Mucosa of descending colon (tissue), 3 donors: ENCODE measurements at places on chromosomes 2 and 18. TPM values are rescaled to one million over a fixed set of nuclear protein-coding genes. Genes with fewer than 3 reads are reported as not detected.
A peak's percentile ranks its signal among the peaks of the same experiment; 100 is the strongest.

Gene VIT
- 1.3 TPM for total RNA-seq

Gene FOXI3
- total RNA-seq, result not detected

DNA sequence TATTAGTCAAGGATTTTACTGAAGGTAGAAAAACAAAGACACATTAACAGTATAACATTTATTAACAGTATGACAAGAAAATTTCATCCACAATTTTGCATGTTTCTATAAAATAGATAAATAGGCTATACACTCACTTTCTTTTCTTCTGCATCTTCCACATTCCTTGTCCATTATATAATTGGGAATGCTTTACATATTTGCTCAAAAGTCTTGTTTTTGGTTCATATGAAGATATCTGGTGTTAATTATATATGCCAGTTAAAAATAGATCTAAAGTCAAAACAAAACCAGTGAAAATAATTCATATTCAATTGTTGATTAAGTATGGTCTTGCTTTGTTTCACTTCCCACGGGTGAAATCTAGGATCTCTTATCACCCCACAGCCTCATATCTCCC, 53.4 kb downstream of the SERPINB7 start:
- DNase-seq, result no peak

GRCh38 chr2:239087046-239087710, 239.3 kb downstream of the TWIST2 start:
- DNase-seq, result no peak

GRCh38 chr2:176102309-176102866, 2.8 kb downstream of the HOXD12 start:
- DNase-seq, result no peak

Gene LCT
- 0.19 TPM for total RNA-seq

GRCh38 chr18:77708826-77709506, 459.3 kb downstream of the GALR1 start:
- no peak for DNase-seq

GRCh38 chr2:224393157-224393872, 8.6 kb downstream of the FAM124B start:
- no peak for DNase-seq

Gene DTNB
- 4.8 TPM for total RNA-seq

Gene CNNM4
- 53.4 TPM for total RNA-seq

- no peak for DNase-seq
Observed at GRCh38 chr2:225231900-225232299, 167.6 kb upstream of the NYAP2 start.

GRCh38 chr2:126945118-126945517, 46.4 kb downstream of the TEX51 start:
- no peak for DNase-seq

DNA sequence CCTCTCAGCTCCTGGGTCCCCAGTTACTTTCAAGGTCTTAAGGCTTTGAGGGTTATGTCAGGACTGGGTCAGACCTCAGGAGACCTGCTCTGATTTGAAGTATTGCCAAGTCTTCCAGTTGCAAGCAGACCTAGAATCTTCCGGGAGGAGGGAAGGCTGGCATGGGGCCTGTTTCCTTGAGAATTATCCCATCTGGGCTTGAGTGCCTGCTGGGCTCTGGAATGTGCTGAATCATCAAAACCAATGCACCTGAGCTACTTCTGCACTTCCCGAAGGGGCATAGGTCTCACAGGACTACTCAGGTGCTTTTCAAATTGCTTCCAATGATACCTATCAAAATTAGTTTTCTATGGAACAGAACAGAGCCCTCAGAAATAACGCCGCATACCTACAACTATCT, 327.3 kb downstream of the XIRP2 start:
- peak; percentile 32 for DNase-seq

DNA sequence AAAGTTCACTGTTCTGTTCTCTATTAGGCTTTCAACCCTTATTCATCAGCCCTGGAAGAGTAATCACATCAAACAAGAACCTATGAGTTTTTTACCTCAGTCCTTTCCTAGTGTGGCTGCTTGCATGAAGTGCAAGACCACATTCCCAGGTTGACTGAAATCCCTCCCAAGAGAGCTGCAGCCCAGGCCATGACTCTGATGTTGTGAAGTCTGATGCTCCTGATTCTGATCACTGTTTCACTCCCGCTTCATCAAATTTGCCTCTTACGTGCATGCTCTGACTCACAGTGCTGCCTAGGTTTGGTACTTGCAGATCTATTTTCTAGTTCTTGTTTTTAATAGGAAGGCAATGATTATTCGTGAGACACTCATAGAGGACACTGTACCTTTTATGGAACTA, 58.2 kb upstream of the DSEL start:
- no peak for DNase-seq

- DNase-seq, result no peak
Observed at GRCh38 chr2:66686755-66687154, 251.8 kb downstream of the MEIS1 start.

Gene PLA2R1
- 19.1 TPM for total RNA-seq

Gene CHAC2
- total RNA-seq, result 3.1 TPM

Gene AKAIN1
- total RNA-seq, result not detected

DNA sequence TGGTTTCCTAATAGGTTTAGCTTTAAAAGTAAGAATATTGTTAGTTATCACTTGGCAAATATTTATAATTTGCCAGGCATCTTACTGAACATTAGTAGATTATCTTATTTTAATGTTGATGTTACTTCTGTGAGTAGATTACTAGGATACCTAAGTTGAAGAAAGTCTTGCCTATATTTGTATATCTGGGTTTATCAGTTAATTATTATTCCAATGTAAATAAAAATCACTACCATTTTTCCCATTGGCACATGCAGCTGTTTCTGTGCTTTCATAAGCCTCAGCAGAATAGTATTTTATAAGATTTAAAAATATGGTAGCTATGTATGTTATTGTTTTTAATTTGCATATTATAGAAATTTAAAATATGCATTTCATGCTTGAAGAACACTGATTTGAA, 16.3 kb upstream of the TRIM43B start:
- DNase-seq, result no peak

Gene SDC1
- total RNA-seq, result 170 TPM

Gene EFR3B
- 2.8 TPM for total RNA-seq

Gene GPR75
- total RNA-seq, result 1.3 TPM

- DNase-seq, result no peak
Observed at GRCh38 chr2:16394072-16394985, 271.3 kb downstream of the CYRIA start.

GRCh38 chr2:186533717-186534116, 47.7 kb downstream of the ZC3H15 start:
- no peak for DNase-seq

DNA sequence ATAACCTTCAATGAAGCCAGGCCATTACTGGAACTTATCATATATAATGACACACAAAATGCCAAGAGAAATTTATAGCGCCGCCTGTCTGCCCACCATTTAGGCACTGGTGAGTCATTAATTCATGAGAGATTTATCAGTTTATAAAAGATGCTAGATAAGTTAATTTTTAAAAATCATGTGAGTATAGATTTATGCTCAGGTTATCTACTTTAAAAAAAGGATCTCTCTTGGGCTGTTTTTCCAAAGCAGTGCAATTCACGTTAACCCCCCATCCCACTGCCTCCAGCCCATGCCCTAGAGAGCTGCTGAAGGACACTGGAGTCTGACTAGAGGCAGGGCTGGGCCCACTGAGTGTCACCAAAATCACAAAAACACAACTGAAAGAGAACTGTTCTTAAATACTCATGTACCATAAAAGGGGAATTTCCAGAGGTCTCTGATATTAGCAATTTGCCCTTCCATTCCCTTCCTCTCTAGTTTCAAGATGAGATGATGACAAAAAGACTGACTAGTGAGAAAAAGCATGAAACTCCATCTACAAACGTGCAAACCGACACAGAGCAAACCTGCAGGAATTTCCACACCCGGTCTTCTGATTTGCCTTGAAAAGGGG, 160.8 kb downstream of the BCL2 start:
- DNase-seq, result no peak

GRCh38 chr2:85273738-85274731, 53.8 kb downstream of the TGOLN2 start:
- no peak for DNase-seq

DNA sequence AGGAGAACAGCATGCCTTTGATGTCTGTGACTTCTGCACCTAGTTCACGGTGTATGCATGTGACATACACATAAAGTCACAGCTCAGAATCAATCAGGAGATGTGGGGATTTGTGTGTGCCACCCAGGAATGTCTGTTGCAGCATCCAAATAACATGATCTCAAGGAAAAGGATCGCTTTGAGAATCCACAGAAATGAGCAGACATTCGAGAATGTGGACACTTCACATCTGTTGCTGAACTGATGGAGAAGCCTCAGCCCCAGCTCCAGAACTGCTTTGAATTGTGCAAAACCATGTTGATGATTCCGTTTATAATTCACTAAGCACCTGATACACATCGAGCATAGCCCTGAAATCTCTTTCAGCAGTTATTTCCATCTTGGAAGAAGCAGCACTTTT, 208.6 kb downstream of the CMPK2 start:
- DNase-seq, result no peak

GRCh38 chr2:104465981-104466380, 387.9 kb upstream of the POU3F3 start:
- no peak for DNase-seq

- no peak for DNase-seq
Observed at GRCh38 chr18:76658627-76659026, 163.6 kb upstream of the ZNF516 start.

Gene GKN2
- total RNA-seq, result not detected

Gene DLX2
- not detected for total RNA-seq

Gene NYAP2
- 0.09 TPM for total RNA-seq

Gene NTSR2
- total RNA-seq, result not detected

- no peak for DNase-seq
Observed at GRCh38 chr18:58599106-58599505, 29.8 kb downstream of the ALPK2 start.

DNA sequence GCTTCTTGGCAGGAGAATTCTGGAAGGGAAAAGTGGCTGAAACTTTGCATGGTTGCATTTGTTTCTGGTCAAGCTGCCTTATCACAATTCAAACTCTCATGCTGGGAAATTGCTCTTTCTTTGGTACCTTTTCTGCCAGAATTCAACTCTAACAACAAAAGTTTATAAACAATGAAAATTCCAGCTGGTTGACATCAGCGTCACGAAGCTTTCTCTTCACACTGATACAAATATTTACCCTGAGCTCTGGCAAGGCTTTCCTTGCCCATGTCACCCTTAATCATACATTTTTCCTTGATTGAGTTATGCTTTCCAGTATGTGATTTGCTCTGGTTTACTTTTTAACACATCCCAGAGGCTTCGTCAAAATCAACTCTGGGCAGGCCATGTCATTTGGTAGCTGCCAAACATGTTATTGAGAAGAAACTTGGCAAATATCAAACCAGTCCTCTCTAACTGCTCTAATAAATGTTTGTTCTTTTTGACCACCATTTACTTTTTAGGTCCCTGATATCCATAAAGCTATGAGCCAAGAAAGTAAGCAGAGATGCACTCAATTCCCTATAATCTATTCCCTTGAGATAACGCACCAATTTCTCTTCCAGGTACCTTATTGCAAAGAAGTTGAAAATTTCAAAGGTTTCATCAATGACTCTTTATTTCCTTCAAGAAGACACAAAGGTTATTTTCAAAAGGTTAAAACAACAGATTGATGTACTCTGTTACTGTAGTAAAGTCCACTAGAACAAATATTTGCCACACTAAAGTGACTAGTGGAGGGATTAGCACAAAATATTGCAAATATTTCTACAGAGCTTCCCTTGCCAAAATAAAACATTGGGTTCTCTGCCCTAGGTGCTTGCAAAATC, 1241.1 kb upstream of the ZEB2 start:
- no peak for DNase-seq

Gene STARD6
- total RNA-seq, result not detected

DNA sequence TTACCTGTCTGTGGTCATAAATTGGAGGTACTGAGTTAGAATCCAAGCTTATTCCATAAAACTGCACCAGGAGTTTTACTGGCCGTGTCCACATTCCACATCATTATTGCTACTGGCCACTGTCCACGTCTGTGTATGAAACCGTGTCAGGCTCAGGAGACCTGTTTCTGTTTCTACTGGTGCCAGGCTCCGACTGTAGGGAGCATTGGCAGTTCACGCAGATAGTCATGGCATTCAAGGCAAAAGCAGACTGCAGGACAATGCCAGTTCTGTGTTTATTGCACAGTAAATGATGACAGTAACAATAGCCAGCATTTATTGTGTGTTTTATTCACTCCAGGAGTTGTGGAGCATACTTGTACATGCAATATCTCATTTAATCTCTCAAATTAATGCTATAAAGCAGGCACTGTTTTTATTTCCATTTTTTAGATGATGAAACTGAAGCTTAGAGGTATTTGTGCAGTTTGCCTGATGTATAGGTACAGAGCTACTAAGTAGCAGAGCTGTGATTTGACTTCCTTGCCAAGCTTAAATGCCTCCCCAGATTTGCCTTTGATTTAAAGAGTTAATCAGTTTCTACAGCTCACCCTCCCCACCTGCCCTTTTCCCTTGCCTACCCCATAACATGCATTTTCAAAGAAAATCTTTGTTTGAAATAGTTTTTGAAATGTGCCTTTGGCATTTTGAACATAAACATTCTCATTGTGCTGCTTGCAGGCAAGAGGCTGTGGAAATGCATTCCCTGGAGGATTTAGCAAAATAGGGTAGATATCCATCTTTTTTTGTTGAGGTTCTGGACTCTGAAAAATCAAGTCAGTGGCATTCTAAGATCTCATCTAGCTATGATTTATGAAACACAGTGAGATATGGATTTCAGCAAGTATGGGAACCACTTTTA, 55.5 kb downstream of the MAP4K4 start:
- no peak for DNase-seq

DNA sequence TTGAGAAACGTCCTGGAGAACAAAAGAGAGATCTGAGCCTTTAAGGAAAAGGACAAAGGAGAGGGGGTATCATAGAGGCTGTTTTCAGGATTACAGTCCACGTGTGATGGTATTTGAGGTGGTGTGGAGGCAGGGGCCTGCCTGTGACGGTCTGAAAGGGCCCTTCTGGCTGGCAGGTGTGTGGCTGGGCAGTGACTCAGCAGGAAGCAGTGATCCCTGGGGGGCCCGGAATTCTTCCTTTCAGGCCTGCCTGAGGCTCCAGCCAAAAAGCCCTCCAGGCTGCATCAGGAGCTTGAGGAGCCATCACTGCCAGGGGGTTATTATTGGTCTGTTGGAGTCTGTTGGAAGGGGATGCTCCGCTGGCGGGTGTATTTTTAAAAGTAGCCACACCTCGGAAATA, 97.2 kb upstream of the TMEM18 start:
- no peak for DNase-seq

GRCh38 chr2:196851088-196851487, 41.9 kb upstream of the C2orf66 start:
- DNase-seq, result no peak

Gene CCDC148
- total RNA-seq, result 0.20 TPM

GRCh38 chr2:121104721-121105141, 180.3 kb downstream of the TFCP2L1 start:
- DNase-seq, result no peak
